ENCODE measurements at places on chromosomes 6 and 20.

DNA sequence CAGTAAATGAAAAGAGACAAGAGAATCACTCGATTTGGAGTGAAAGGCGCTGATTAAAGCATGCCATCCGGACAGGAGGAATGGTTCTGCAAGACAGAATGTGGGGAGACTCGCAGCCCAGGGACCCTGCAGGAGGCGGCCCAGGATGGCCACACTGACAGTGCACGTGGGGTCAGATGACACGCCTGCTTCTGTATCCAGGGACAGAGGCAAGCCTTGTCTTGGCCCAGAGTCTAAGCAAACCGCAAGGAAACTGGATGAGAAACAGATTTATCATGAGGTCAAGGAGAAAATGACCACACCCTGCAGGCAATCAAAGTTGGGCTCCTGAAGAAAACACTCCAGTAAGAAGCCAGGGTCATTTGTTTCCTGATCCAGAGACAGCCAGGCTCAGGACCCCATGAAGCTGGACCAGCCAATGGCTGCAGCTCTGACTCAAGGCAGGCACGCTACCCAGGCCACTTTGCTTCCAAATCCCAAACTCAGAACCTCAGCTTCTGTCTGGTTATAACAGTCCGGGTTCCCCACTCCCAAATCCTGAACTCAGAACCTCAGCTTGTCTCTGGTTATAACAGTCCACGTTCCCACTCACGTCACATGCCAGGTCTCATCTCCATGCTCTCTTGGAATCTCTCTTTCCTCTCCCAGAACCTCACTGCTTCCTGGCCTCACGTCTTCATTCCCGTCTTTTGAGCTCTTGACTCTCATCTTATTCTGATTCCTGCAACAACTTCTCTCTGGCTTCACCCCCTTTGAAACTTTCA lies 144.9 kb upstream of the THBS2 start:
- no peak for DNase-seq

DNA sequence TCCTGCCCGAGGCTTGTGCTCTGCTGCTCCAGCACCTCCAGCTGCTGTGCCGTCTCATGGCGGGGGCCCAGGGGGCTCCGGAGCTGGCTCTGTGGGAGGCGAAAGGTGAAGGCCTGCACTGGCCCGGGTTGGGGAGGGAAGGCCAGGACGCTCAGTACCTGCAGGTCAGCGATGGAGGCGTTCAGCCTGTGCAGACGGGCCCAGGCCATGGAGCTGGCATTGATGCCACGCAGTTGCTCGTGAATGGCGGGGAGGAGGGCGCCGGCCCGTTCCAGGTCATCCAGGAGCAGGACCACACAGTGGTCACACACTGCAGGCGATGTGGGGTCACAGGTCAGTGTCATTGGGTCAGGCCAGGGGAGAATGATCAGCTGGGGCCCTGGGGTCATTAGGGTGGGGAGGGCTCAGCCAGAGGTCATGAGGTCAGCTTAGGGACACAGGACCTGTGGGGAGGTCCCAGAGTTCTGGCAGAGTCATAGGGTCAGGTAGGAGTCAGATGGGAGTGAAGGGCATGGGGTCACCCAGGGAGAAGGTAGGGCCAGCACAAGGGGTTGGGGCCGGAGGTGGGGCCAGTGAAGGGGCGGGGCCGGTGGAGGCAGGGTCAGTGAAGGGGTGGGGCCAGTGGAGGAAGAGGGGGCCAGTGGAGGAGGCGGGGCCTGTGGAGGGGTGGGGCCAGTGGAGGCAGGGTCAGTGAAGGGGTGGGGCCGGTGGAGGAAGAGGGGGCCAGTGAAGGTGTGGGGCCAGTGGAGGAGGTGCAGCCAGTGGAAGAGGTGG lies 18.0 kb downstream of the ADRM1 start:
- DNase-seq = no peak

DNA sequence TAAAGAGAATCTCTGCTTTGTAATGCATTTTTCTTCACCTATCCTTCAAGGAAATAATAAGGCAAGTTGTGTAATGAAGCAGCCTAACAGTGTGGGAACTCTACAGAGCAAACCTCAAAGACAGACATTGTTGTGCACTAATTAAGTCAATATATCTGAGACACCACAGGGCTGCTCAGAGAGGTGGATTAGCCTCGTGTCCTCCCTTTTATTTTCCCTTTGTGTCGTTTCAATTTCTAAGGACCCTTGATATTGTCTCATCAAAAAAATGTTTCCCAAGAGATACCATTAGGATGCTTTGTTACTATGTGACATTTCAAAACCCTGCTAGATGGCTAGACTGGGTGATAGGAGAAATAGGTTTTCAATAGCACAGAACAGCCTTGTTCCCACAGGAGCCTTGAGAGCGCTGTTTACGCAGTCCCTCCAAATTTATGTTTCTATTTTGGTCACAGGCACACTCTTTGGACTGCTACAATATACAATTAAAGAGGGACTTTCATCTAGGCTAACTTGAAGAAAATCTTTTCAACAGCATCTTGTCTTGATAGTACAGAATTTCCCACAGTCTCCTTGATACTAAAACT lies 23.1 kb downstream of the UBE3D start:
- no peak for DNase-seq

- no peak for DNase-seq
Measured at GRCh38 chr20:23601715-23602114, 4.0 kb downstream of the CST9 start.

- no peak for DNase-seq
Measured at GRCh38 chr6:48136856-48137255, 25.9 kb upstream of the PTCHD4 start.

DNA sequence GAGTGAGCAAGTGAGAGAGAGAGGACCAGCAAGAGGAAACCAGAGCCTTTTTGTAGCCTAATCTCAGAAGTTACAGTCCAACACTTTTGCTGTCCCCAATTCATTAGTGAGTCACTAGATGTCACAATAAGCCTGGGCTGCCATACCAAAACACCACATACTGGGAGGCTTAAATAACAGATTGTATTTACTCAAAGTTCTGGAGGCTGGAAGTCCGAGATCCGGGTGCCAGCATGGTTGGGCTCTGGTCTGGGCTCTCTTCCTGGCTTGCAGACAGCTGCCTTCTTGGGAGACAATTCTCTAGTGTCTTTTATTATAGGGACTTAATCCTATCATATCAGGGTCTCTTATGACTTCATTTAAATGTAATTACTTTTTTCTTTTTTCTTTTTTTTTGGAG lies 50.7 kb upstream of the FERMT1 start:
- DNase-seq = no peak

All from activated gamma-delta T cell treated with Interleukin-2 at 50 U/mL for 16 hours (primary cell).